Stimulated activated CD8-positive, alpha-beta memory T cell treated with anti-CD3 and anti-CD28 coated beads, Interleukin-4, amount 100 ng/mL, for 24 hours (primary cell): ENCODE measurements at places on chromosomes 16 and 17.

- DNase-seq: no peak
These were observed 9.6 kb downstream of the PSMD7 start for GRCh38 chr16:74305978-74306784.

DNA sequence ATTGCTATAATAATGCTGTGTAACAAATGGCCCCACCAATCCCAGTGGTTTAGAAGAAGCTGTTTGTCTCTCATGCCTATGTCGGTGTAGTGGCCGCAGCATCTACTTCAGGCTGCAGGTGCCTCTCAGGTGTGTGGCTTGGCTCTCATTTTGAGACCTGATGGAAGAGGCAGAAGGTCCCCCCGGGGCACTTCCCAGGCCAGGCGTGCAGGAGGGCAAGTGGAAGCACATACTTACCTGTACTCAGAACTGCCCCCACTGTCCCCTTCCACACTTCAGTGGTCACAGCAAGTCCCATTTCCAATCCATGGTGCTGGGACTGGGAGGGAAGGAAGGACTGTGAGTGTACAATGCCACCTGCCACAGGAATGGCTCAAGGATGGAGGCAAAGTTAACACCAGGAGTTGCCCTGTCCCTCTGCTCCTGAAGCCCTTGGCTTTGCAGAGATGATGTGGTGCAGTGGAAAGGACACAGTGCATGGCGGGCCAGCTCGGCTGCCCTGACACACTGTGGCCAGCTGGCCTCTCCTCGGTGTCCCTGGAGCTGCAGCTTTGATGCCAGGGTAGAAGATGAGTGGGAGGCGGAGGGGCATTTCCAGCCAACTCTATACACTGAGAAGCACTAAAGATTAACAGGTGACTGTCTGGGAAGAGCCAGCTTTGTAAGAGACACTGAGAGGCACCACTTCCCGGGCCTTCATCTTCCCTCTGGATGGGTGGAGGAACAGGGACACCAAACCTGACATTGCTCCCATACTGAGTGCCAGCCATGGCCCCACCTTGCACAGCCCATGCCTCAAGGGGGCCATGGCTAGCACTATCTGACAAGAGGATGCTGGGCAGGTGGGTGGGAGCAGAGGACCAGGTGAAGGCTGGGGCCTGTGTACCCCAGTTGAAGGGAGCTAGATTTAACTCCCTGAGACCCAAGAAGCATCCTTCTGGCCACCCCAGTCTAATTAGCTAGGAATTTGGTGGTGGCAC lies 105.9 kb downstream of the METRNL start:
- no peak for DNase-seq

DNA sequence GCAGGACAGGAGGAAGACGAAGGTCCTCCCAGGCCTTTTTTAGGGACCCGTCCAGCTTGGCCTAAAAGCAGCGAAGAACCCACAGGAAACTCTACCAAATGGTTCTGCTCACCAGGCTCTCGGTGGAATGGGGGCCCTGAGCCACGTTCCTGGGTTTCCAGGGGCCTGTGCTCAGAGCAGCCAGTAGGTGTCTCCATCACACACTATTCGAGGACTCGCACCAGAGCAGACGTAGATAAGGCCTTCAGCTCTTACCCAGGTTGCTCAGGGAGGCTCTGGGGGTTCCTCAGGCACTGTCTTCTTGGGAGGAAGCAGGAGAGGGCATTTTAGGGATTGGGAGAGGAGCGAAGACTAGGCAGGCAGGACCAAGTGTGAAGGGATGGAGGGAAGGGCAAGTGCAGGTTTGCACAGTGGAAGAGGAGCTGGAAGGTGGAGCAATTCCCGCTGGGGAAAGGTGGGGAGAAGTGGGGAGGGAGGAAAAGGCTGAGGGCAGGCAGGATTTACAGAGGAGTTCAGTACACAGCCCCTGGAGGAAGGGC lies 157.1 kb downstream of the RGS9 start:
- DNase-seq: peak; percentile 33

- no peak for DNase-seq
These were observed 674 bp downstream of the C17orf75 start for GRCh38 chr17:32341141-32341856.

GRCh38 chr17:4562015-4562969 lies 1.9 kb upstream of the GGT6 start:
- DNase-seq: no peak
